Activated T-cell treated with anti-CD3 and anti-CD28 coated beads for 4 hours (primary cell): ENCODE measurements at places on chromosomes 6 and 20.

- DNase-seq: no peak
Observed at GRCh38 chr6:108164815-108165706, 761 bp upstream of the NR2E1 start.

GRCh38 chr6:167548451-167548850 lies 223.6 kb downstream of the TTLL2 start:
- DNase-seq: no peak

GRCh38 chr6:141077355-141078333 lies 1055.1 kb upstream of the GJE1 start:
- DNase-seq: no peak

- no peak for DNase-seq
Observed at GRCh38 chr6:154491567-154492470, 18.7 kb downstream of the CNKSR3 start.

- no peak for DNase-seq
Observed at GRCh38 chr6:37372116-37372515, 18.3 kb downstream of the RNF8 start.

DNA sequence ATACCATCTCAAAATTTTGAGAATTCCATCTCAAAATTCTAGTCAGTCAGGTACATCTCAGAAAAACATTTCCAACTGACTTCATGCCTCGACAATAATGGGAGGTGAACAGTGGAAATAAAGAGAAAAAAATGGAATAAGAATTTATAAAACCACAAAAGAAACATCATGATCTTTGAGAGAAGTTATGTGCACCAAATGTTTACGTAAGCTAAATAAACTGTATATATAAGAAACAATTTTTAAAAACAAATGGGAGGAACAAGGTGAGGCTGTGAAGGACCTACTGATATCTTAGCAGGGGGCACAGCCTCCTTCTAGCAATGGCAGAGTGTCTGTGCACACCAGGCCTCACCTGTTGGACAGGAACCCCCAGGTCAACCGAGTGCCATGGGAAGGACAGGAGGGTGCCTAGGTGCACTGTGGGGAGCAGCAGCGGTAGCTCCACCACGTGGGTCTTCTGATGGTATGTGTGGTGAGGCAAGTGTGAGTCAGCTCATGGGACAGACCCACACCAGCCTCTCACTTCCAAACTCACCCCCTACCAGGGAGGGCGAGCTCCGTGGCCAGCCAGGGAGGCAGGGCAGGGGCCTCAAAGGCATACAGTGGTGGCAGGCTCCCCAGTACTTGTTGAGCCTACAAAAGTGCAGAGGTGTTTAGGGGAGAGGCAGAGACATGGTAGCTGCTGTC lies 23.2 kb downstream of the DIDO1 start:
- DNase-seq: no peak

GRCh38 chr6:88780714-88781389 lies 182.6 kb downstream of the RNGTT start:
- DNase-seq: peak; percentile 25

DNA sequence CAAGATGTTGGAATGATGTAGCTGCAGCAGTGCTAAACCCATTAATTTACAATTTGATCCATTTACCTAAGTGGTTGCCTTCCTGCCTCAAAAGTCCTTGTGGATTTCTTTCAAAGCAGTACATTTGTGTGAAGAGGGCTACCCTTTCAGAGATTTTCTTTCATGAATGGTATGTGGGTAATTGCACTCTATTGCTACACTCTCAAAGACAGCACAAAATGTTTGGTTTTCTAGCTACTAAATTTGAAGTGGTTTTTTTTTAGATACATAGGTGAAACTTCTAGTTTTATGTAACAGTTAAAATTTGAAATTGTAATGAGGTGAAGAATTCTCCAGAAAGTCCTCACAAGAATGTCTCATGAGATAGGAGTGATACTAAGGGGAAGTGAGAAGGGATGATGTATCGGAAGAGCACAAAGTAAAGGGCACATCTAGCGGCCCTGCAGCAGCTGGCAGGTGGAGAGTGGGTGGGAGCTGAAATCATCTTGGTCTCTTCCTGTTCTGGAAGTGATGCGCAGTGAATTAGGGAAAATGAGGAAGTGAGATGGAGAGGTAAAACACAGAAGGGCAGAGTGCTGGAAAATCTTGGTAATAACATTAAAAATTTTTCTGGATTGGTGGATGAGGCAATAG lies 236.8 kb upstream of the MAN1A1 start:
- DNase-seq: no peak

DNA sequence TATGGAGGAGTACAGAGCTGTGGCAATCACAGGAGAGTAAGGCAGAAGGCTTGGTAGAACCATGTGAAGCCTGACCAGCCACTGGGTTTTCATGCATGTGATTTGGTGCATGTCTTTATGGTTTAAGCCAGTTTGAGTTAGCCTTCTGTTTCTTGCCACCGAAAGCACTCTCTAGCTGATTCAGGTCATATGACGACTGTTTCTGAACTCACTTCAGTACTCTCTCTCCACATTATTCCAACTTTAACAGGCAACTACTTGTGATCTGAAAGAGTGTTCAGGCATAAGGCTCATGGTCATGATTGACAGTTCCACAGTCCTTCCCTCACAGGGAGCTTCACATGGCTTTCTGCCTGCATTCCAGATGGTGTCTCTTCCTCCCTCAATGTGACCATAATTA lies 63.3 kb upstream of the TAB2 start:
- no peak for DNase-seq

DNA sequence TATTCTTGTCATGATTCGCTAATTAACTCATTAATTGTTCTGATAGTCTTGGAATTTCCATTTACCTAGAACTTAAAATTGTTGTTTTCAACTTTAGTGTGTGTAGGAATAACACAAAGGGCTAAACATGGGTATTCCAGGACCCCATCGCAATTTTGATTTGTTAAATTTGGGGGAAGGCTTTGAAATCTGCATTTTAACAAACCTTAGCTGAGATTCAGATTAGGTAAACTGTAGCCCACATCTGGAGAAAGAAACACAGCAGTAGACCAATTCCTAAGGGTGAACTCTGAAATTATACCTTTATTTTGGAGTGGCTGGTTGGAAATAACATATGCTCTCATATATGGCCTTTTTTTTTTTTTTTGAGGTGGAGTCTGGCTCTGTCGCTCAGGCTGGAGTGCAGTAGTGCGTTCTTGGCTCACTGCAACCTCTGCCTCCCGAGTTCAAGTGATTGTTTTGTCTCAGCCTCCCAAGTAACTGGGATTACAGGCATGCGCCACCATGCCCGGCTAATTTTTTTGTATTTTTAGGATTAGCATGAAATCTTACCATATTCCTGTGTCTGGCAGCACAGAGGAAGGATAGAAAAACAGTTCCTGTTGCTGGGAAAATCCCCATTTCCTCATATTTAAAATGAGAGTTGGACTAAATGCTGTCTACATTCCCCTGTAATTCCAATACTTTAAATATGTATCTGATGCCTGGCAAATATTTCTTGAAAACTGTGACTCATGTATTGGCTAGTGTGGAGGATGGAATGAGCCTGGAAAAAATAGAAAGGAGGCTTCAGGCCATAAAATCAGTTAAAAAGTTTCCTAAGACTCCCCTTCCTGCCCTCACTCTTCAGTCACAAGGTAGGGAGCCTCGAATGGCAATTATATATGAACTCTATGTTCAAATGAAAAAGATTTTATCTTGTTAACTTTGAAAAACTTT lies 96.7 kb upstream of the FAM184A start:
- DNase-seq: no peak
